Stimulated activated CD8-positive, alpha-beta memory T cell treated with anti-CD3 and anti-CD28 coated beads, Interleukin-15, amount 100 ng/mL, for 48 hours (primary cell): ENCODE measurements at places on chromosomes 2 and 18.

GRCh38 chr18:24201699-24202687 lies 63.1 kb downstream of the CABYR start:
- no peak for DNase-seq

DNA sequence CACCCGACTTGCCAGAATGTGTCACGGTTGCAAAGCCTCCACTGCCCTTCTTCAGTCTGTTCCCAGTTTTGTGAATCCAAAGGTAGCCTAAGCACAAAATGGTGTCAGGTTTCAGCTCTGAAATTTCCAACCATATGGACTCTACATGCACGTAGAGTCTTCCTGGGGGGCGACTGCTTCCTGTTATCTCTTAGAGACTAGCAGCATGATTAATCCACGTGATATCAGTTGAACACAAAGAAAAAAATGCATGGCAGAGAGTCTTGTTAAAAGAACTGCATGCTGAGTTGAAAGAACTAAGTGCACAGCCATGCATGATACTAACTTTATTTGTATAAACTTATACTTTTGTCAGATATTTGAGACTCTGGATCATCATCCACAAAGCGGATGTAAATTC lies 404.4 kb downstream of the SOCS6 start:
- DNase-seq: no peak

DNA sequence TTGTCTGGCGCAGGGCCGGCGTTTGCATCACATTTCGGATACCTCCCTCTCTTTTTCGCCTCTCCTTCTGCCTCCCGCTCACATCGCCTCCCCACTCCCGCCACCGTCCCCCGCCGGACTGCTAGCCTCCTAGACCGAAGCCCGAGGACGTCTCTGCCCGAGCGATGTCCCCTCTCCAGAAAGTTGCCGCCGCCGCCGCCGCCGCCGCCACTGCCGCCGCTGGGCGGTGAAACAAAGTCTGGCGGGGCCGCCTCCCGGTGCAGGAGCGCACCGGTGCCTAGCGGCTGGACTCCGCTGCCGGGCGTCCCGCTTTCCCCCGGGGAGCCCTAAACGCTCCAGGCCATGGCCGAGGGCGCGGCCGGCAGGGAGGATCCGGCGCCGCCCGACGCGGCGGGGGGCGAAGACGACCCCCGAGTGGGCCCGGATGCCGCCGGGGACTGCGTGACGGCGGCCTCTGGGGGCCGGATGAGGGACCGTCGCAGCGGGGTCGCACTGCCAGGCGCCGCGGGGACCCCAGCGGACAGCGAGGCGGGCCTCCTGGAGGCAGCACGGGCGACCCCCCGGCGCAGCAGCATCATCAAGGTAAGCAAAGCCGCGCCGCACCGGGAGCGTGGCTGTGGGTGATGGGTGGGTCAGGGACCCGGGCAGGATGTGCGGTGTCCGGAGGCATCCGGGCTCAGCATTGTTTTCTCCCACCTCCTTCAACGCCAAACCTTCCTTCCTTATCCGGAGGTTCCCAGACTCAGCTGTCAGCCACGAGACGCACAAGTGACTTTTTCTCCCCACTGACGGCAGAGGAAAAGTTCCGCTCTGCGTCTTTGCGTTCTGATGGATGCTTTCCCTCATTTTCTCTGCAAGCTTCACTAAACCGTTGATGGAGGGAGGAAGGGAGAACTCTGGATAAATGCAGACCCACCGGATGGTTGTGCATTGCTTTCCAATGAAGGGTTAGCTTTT lies 643 bp downstream of the PLCL1 start:
- no peak for DNase-seq

DNA sequence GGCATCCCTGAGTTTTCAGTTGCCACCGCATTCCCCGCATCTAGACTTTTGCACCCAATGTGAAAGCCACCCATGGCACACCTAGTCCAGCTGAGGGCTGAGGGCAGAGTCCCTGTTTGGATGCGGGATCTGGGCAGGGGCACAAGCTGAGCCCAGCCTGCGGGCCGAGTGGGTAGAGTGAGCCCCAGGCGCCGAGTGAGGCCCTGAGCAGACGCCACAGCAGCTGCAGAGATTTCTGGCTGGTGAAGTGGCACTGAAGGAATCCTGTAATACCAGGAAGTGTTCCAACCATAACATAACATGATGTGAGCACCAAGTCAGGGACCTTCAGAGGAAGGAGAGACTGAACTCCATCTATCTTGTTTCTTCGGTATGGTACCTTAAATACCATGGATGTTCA lies 27.7 kb upstream of the FRZB start:
- DNase-seq: no peak

DNA sequence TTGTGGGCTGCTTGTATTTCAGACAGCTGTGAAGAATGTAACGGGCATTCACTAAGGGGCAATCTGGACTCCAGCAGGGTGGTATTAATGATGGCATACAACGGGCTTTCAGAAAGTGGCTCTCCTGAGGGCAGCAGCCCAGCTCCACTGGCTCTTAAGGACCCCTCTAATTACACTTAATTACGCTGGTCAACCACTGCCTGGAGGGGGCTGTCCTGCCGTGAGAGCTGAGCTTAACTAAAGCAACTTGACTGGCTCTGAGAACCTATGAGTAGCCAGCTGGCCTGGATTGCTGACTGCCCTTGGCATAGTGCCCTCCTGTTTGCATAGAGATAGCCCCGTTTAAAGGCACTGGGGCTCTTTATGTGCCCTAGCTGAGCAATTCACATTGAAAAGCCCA lies 3.8 kb downstream of the LIPG start:
- no peak for DNase-seq

- DNase-seq: no peak
Measured at GRCh38 chr2:201348758-201349157, 8.4 kb downstream of the FLACC1 start.

DNA sequence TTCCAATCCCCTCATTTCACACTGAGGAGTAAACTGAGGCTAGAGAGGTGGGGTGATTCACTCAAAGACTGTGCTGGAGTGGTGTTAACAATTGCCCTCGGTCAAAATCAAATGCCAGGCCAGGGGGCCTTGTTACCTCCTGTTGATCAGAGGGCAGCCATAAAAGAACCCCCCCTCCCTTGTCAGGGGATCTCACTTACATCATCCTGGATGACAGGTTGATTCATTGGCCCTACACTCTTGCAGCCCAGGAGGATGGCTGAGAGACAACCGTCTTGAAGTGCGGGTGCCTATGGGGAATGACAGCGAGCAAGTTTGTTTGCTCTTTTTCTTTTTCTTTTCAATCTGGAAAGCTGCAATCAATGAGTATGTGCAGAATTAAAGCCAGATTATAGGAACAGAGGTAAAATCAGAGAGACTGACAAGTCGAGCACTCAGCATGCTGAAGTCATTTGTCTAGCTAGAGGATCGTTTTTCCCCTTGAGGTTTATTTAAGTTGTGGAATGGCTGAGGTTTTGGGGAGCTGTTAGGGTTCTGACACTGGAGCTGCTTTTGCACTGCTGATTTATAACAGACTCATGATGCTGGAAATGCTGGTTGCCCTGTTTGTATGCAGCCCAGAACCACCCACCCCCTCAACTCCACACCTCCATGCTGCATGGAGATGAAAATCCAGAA lies 26.4 kb upstream of the NRP2 start:
- DNase-seq: no peak

- no peak for DNase-seq
Measured at GRCh38 chr2:88608184-88608583, 19.1 kb downstream of the EIF2AK3 start.

DNA sequence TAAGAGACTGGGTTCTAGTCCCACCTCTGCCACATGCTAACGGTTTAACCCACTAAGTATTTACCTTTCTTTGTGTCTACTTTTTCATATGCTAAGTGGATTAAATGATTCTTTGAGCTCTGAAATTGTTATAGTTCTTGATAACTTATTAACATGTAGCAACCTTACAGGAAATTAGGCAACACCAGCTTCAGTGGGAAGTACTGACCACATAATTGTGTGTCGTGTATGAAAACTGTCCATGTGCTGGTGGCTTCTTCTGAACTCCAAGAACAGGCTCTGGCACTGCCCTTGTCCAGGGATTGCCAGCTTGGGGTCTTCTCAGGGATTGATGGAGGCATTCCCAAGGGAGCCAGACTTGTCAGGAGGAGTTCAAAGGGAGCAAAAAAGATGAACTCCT lies 427.7 kb downstream of the TGIF1 start:
- no peak for DNase-seq

DNA sequence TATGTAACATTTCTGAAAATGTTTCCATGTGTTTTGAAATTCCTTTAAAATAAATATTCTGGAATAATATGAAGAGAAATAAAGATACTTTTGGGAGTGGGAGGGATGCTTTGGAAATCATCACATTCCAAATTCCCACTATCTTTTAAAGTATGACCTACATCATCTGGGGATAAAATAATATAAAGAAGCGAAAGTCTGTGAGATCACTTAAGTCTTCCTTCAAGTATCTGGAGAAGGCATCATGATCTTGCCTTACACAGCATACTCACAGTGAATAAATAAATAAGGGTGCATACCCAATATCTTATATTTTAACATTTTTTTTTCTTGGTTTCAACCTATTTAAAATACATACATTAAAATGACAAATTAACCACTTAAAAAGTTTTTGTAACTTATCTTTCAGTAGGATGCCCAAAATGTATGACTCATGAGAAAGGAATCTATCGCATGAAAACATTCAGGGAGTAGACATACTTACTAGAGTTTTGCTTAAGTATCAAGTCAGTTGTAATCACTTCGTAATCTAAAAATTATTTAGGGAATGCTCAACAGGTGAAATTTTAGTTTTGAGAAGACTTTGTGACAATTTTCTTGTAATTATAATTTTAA lies 248.3 kb upstream of the COL3A1 start:
- DNase-seq: no peak

- DNase-seq: no peak
Measured at GRCh38 chr18:9333441-9334328, 888 bp upstream of the TWSG1 start.
